Activated T-helper 1 cell treated with anti-CD3 and anti-CD28 coated beads, Interleukin-2, amount 50 U/mL, for 16 hours (primary cell): ENCODE measurements at places on chromosomes 3 and 15.

- no peak for DNase-seq
Observed at GRCh38 chr15:65374821-65375401, 2.9 kb downstream of the IGDCC3 start.

DNA sequence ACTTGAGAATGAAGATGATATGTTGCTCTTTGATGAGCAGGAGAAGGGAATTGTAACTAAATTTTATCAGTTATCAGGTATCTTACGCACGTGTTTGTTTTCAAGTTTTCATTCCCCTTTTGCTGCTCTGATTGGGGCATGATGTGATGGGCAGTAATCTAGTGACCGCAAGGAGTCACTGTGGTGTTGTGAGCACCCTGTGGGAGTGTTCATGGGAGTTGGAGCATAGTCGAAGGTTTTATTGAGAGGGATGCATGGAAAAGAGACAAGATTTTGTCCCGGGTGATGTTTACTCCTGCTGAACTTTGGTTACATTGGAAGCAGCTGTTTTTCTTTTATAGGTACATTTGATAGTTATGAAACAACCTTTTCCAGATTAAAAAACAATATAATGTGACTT is 2.1 kb downstream of the FAN1 start:
- no peak for DNase-seq

- no peak for DNase-seq
Observed at GRCh38 chr3:161083131-161083530, 22.0 kb downstream of the B3GALNT1 start.

- DNase-seq, result no peak
Observed at GRCh38 chr15:27694506-27695087, 404.5 kb downstream of the OCA2 start.

DNA sequence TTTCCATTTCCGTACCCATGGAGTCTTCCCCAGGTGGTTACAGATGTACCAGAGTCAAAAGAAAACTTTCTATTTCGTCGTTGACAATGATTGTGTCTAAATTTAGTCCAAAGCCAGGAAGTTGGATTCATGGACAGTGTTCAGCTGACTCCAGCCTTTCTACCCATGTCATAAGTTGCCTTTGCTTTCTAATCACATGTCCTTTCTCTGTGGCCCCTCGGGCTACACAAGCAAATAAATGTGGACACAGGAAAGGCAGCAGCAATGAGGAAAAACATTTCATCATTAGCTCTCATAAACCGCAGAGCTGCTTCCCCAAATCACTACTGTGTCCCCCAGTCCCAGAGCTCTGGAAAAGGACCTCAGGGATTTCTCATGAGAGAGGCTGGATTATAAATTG is 82.0 kb downstream of the USF3 start:
- no peak for DNase-seq
